Stimulated activated CD8-positive, alpha-beta memory T cell treated with anti-CD3 and anti-CD28 coated beads, Interleukin-4, amount 100 ng/mL, for 4 hours (primary cell): ENCODE measurements at places on chromosomes 5 and 9.
A peak's percentile ranks its signal among the peaks of the same experiment; 100 is the strongest.

- no peak for DNase-seq
Observed at GRCh38 chr5:145591578-145591977, 243.6 kb downstream of the PRELID2 start.

- no peak for DNase-seq
Observed at GRCh38 chr5:148746826-148747535, 79.4 kb upstream of the ADRB2 start.

GRCh38 chr9:133147412-133148198 is 16.1 kb downstream of the GBGT1 start:
- DNase-seq = peak; percentile 72

DNA sequence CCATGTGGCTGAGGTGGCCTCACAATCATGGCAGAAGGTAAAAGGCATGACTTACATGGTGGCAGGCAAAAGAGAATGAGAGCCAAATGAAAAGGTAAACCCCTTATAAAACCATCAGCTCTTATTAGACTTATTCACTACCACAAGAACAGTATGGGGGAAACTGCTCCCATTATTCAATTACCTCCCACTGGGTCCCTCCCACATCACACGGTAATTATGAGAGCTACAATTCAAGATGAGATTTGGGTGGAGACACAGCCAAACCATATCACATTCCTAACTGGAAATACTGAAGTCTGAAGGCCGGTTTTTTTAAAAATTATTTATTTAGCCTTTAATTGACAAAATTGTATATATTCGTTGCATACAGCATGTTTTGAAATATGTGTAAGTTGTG is 28.5 kb downstream of the FBXL7 start:
- DNase-seq = no peak
